ENCODE measurements at places on chromosomes 2 and 18.
A peak's percentile ranks its signal among the peaks of the same experiment; 100 is the strongest.

DNA sequence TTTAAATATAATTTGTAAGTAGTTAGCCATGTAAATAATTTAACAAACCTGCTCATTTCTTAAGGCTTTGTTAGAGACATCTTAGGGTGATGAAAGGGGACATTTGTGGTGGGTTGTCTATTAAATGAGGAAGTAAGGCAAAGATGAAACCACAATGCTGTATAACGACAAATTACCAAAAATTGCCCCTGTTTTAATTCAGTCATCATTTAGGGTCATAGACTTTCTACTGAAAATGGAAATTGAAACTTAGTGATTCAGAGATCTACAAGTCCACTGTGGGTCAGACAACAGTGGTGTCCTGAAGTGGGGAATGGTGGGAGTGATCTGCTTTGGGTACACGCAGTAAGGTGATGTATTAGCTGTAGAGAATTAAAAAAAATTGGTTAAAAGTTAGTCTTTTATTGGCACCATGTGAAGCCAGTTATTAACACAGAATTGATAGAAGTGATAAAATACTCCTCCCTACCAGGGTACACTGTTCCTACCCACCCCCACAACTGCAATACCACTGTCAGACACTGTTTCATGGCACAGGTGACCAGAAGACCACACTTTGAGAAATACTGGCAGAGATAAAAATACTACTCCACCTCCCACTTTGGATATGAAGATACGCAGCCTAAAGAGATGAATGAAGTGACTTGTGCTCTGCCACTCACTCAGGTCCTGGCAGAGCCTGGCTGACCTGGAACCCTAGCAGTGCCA is 13.4 kb downstream of the CERS6 start:
- DNase-seq, result no peak

DNA sequence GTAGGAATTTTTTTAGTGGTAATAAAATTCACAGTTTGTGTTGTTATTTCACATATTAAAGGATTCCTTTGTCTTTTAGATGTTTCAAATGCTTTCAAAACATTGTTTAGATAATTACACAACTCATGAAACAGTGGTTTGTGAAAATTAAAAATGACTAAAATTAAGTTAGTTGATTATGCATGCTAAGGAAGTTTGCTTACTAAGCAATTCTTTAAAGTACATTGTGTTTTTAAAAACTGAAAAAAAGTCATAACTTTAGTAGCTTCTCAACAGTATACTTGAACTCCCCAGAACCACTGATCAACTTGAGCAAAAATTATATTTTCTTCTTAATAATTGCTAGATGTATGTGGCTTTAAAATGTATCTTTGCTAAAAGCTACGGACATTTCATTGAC is 298.4 kb upstream of the MC4R start:
- DNase-seq, result no peak

DNA sequence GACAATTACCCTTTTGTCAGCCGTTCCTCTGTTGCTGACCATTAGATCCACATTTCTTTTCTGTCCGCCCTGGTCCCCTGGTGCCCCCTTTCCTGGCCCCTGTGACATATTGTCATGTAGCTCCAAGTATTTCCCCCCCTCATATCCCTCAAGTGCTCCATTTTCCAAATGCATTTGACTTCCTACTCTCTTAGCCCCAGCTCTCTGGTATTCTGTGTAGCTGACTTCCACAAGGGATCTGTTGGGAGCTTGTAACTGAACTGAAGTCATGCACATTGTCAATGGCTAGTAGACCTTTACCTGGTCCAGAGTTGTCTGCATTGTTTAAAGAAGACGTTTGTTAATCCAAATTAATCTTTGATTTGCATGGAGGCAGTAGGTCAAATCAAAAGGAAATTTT is 34.8 kb downstream of the LIPG start:
- DNase-seq, result no peak

- no peak for DNase-seq
Observed at GRCh38 chr2:134461511-134461910, 207.6 kb downstream of the MGAT5 start.

DNA sequence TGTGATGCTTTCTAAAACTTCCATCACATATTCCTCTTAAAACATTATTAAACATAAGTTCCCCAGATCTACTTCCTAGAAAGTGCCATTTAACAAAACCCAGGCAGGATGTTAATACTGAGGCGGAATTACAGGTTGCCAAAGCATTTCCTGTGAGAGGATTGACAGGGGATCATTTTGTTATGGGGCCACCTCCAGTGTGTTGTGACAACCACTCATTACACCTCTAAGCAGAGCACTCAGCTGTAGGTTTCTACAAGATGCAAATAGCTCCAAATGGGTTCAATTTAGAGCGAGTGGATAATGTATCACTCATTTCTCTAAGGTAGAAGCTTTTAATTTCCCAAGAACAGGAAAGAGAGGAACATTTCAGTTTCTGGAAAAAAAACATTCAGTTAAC is 1429.5 kb upstream of the ACVR2A start:
- no peak for DNase-seq

GRCh38 chr18:63664571-63664970 is 2.9 kb upstream of the SERPINB3 start:
- no peak for DNase-seq

GRCh38 chr2:18520451-18521425 is 39.7 kb downstream of the RDH14 start:
- DNase-seq, result peak; percentile 62

GRCh38 chr2:161445097-161445496 is 29.0 kb downstream of the TBR1 start:
- no peak for DNase-seq

DNA sequence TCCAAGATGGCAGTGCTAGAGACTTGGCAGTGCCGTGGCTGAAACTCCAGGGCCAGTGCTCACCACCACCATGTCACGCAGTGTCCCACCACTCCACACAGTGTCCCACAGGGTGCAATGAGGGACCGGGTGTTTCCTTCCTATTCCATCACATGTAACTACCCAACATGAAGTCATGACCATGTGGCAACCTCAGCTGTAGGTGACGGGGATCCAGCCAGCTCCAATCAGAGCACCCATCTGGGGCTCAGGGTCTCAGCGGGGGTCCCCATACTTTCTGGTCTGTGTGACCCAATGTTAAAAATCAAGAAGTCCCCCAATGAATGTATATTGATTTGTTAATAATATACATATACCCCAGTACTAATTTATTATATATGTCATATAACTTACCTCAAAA is 52.1 kb downstream of the PTGR3 start:
- no peak for DNase-seq

DNA sequence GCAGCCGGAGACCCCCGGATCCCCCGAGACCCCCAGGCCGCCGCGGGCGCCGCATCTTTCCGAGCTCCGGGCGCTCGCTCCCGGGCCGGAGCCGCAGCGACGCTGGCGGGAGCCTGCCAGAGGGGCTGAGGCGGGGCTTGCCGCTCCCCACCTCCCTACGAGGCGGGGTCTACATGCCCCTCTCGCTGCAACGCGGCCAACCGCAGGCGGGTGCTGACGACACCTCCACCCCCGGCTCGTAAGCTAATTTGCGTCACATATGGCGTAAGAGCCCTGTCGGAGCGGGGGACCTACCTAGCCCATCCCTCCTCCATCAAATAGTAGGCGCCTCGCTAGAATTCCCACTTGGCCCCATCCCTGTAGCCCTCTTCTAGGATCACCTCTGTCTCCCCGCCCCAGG is at the start of gene PTPRN:
Gene PTPRN (minus strand): TSS at position 124 of the 400 bp plus-strand sequence. CDS start 69 bp downstream, at position 55.
- no peak for DNase-seq

DNA sequence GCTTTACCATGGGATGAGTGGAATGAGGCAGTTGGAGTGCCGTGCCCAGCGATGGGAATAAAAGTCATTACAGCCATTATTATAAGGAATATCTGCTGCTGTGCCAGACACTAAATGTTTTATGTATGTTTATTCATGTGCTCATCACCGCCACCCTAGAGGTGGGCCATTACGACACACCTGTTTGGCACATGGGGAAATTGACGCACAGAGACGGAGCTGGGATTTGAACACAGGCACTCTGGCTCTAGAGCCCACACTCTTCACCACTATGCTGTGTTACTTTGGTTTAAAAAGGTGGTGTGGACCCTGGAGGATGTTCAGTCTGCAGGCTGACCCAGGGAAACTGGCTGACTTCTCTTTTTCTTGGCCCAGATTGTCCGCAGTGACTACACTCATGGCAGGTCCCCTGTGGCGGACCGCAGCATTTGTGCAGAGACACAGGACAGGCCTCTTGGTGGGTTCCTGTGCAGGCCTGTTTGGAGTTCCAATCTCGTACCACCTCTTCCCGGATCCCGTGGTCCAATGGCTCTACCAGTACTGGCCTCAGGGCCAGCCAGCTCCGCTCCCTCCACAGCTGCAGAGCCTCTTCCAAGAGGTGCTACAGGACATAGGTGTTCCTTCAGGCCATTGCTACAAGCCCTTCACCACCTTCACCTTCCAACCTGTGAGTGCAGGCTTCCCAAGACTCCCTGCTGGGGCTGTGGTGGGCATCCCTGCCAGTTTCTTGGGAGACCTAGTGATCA is 1.6 kb downstream of the TMEM177 start:
- DNase-seq, result no peak

GRCh38 chr2:53004413-53004812 is 763.2 kb upstream of the CHAC2 start:
- no peak for DNase-seq

DNA sequence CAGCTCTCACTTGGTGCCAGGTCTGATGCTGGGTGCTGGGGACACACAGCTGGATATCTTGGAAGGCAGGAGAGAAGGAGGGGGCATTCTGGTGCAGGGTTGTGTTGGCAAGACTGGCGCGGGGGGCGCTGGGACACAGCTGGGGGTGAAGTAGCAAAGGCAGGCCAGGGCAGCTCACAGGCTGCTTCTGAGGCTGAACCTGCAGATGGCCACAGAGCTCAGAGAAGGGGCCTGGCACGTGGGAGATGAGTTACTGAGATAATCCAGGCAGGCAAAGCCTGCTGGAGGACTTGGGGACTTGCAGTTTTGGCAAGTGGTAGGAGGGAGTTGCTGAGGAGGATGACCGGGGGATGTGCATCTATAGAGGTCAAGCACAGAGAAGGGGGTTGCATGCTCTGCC is 16.2 kb upstream of the DGKD start:
- no peak for DNase-seq

DNA sequence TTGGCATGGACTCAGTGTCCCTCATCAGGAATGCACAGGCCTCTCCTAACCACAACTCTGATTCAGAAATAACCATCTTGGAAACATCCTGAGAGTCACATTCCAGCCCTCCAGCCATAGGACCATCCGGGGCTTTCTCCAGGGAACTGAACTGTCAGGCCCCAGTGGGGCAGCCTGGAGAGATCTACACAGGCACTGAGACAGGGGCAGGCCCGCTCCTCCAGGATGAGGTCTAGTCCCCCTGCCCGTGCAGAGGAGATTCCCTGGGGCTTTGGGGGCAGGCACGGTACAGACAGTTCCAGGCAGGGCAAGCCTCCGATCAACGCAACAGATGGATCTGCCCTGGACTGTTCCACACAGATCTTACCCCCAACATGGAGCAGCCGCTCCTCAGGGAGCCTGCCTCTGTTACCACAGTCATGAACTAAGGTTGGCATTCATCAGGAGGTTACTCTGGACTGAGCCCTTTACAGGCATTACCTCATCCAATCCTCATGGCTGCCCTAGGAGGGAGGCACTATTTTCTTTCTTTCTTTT is 12.0 kb downstream of the KCNK3 start:
- no peak for DNase-seq

GRCh38 chr18:9260388-9261380 is 73.9 kb upstream of the TWSG1 start:
- no peak for DNase-seq

- no peak for DNase-seq
Observed at GRCh38 chr2:28181801-28182200, 210.9 kb upstream of the FOSL2 start.

GRCh38 chr2:75356865-75357264 is 157.5 kb upstream of the TACR1 start:
- no peak for DNase-seq

GRCh38 chr18:32459361-32460101 is 11.2 kb downstream of the GAREM1 start:
- DNase-seq, result no peak

DNA sequence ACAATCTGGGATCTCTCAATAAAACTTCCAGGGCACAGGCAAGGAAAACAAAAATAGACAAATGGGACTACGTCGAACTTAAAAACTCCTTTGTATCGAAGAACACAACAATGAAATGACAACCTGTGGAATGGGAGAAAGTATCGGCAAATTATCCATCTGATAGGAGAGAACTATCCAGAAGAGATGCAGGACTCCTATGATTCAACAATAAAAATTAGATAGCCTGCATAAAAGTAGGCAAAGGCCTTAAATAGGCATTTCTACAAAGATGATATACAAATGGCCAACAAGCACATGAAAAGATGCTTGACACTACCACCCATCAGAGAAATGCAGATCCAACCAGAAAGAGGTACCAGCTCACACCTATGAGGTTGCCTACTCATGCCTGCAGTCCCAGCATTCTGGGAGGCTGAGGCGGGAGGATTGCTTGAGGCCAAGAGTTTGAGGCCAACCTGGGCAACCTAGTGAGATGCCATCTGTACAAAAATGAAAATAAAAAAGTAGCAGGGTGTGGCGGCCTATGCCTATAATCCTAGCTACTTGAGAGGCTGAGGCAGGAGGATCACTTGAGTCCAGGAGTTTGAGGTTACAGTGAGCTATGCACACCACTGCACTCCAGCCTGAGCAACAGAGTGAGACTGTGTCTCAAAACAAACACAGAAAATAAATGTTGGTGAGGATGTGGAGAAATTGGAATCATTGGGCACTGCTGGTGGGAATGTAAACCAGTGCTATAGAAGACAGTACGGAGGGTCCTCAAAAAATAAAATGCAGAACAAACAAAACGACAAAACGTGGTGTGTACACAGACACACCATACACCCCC is 21.6 kb downstream of the TWIST2 start:
- DNase-seq, result no peak

DNA sequence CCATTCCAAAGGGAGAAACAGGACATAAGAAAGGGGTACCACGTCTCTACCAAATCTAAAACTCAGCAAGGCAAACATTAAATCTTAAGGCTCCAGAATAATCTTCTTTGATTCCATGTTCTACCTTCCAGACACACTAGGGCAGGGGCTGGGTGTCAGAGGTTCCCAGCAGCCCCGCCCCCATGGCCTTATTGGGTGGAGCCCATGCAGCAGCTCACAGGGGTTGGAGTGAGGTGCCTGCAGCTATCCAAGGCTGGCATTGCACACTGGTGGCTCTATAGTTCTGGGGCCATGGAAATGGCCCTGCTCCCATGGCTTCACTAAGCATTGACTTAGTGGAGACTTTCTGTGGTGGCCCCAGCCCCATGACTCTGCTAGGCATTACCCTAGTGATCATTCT is 14.9 kb upstream of the OSR1 start:
- no peak for DNase-seq

GRCh38 chr18:3692691-3693090 is 242.7 kb downstream of the TGIF1 start:
- no peak for DNase-seq

DNA sequence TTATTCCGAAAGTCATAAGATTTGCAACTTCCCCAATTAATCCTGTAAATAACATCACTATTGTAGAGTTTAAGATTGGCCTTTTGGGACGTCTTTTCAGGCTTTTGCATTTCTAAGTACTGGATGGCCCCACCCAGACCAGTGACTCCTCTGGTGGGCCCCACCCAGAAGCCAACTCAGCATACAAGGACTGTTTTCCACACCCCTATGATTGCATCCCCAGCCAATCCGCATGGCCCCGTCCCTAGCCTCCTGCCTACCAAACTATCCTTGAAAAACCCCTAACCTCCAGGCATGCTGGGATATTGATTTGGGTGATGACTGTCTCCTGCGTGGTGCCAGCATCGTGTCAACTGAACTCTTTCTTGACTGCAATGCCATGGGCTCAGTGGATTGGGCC is 24.5 kb upstream of the TGIF1 start:
- DNase-seq, result no peak

GRCh38 chr2:102000012-102000411 is 8.3 kb downstream of the IL1R2 start:
- no peak for DNase-seq

All from stimulated activated CD8-positive, alpha-beta memory T cell treated with anti-CD3 and anti-CD28 coated beads, Interleukin-7, amount 100 ng/mL, for 24 hours (primary cell).